ENCODE measurements at places on chromosomes 12 and 14.

GRCh38 chr14:72128629-72129028 lies 196.4 kb downstream of the RGS6 start:
- DNase-seq, result no peak

- no peak for DNase-seq
These were observed 57.0 kb downstream of the GCH1 start for GRCh38 chr14:54845641-54846040.

DNA sequence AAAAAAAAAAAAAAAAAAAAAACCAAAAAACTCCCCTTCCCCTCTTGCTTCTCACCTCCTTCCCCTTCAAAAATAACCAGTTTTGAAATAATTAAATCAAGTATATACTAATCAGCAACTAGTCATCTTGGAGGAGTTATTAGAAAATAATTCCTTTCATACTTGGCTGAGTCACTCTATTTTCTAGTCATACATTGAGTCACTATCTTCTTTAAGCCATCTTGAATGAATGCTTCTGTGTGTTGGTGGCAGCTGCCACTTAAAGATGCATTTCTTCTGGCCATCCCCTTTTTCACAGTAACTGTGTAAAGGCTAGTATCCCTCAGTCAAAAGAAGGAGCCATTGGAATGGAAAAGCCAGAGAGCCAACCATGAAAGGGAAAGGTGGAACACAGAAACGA lies 84.2 kb upstream of the TMEM263 start:
- no peak for DNase-seq

DNA sequence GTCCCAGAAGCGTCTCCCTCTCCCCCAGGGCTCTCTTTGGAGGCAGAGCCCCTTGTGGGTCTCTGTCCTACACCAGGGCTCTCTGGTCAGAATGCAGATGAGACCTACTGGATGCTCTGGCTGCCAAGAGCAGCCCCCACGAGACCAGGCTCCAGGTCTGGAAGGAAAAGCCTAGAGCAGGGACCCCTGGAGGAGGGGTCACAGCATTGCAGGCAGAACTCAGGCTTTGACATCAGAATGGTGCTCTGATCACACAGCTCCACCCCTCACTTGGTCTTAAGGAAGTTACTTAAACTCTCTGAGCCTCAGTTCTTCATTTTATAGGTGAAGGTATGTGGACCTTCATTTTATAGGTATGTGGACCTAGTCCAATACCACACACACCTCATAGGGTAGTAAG lies 83.1 kb downstream of the ARL6IP4 start:
- no peak for DNase-seq

DNA sequence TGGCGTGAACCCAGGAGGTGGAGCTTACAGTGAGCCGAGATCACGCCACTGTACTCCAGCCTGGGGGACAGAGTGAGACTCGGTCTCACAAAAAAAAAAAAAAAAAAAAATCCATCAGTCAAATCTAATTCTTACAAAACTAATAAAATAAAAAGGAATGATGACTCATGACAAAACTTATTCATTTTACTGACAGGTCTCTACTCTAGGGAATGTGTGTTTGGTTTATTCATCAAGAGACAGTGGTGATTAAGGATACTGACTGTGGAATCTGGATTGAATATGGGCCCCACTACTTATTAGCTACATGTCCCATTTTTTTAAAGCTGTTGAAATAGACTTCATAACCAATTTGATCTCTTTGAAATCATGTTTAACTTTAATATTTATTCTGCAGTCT lies 29.3 kb upstream of the GAS2L3 start:
- DNase-seq, result no peak

DNA sequence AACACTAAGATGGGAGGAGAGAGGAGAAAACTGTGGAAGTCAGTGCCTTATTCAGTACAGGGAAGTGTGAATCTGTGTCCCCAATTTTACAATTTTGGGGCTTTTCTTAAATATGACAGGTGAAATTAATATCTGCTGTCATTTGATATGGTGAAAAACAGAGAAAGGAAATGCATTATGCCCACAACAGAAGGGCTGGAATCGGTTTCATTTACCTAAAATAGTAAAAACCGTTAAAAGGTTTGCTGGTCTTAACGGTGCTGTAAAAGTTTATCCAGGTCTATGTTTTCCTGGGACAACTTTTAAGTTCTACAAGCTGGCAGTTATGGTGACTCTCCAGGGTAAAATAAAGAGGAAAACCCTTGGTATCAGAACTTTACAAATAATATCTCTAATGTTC lies 310.8 kb downstream of the FUT8 start:
- no peak for DNase-seq

- no peak for DNase-seq
These were observed 243.1 kb upstream of the FOXN3 start for GRCh38 chr14:89660166-89660565.

DNA sequence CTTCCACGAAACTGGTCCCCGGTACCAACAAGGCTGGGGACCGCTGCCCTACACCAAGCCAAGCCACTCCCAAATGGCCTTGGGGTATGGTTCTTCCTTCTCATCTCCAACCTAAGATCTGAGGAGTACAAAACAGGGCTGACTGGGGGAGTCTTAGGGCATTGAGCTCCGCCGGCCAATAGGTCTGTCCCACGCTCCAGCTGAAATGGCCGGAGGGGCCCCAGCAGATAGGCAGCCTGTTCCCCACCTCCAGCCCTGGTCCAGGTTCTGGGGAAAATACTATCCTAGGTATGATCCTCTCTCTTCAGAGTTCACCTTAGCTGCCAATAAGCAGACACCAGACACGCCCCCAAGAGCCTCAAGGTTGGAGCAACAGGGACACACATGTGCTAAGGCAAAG lies 90.2 kb downstream of the ACTN1 start:
- DNase-seq, result no peak

DNA sequence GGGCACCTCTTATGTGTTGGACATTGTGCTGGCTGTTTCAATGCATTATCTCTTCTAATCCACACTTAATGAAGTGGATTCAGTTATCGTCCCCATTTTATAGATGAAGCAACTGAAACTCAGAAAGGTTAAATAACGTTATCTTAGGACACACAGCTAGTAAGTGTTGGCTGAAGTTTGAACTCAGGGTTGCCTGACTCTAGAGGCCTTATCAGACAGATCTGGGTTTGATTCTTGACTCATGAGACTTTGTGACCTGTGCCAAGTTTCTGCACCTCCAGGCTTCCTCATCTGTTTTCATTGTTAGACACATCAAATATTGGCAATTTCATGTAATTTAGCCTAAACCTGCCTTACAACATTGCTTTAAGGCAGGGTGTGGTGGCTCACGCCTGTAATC lies 18.2 kb upstream of the IRF2BPL start:
- no peak for DNase-seq

GRCh38 chr12:88194868-88195267 lies 52.8 kb downstream of the TMTC3 start:
- no peak for DNase-seq

DNA sequence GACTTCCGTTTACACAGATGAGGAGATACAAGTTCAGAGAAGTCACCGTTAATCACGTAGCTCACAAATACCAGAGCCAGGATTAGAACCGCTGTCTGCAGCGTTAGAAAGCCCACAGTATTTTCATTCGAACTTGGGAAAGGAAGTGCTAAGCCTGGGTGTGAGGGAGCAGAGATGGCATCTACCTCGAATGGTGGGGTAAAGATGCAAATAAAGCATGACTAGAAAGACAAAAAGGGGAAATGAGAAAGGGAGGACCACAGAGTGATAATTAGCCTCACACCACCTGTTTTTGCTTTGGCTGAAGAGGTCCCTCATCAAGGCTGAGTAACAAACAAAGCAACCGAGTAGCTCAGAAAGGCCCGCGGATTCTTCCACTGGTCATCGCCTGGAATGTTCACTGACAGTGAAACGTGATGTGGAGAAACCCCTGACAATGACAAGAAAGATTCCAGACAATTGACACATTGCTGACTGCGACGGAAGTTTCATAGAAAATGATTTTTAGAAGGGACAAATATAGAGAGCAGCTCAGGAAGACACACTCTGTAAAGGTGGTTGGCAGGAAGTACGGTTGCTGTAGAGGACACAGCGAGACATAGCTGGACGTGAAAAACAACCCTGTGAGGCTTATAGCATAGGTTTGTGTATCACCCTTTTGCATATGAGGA lies 31.5 kb upstream of the BHLHE41 start:
- no peak for DNase-seq

DNA sequence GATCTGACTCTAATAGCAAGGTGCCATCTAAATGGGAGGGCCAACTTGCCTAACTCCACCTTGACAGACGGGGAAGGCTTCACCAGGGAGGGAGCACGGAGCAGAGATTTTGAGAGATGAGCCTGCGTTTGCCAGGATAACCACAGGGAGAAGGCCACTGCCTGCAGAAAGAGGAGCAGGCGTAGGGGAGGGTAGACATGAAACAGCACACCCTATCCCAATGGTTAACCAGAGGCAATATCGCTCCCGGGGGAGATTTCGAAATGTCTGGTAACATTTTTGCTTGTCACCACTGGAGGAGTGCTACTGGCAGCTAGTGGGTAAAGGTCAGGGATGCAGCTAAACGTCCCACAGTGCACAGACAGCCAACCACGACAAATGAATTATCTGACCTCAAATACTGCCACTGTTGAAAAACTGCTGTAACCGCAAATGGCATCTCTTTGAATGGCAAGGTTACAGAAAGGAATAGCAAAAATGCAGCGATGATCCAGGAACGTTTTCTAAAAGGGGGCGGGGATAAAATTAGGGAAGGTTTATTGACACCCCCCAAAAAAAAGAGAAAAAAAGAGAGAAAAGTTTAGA lies 126.0 kb upstream of the ATF7IP start:
- DNase-seq, result no peak

DNA sequence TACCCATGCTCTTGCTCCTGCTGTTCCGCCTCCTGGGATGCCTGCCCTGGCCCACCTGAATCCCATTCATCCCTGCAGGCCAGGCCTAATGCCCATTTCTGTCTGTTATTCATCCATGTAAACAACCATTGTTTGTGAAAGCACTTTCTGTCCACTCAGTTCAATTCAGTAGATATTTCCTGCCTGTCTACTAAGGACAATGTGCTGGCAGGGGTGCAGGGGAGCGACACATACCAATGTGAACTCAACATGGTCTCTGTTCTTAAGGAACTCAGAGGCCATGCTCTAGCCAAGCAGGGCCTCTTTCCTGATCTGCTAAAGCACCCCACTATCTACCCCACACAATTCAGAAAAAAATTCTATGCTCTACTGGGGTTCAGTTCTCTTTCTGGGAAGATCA lies 88.5 kb upstream of the ZFP36L1 start:
- DNase-seq, result no peak

DNA sequence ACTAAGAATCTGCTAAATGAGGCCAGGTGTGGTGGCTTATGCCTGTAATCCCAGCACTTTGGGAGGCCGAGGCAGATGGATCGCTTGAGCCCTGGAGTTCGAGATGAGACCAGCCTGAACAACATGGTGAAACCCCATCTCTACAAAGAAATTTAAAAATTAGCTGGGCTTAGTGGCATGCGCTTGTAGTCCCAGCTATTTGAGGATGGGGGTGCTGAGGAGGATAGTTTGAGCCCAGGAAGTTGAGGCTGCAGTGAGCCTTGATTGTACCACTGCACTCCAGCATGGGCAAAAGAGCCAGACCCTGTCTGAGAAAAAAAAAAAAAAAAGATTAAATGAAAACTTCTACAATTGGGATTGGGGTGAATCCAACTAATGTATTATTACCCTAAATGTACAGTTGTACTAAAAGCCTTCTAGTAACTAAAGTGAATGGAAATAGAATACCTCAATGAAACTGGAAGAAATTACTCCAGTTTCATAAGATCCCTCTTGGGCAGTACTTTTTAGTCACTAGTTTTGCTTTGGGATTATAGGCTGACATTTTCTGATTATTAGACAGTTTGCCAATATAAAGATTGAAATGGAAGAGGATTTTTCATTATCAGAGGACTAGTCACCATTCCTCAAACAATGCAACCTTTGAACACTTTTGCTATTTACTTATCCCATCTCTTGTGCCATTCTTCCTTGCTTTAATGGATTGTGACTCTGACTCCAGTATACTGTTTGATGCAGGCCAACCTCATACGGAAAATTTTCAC lies 14.3 kb downstream of the COCH start:
- no peak for DNase-seq

GRCh38 chr14:69039288-69039628 lies 60.2 kb upstream of the ACTN1 start:
- DNase-seq, result no peak

GRCh38 chr14:32259368-32260013 lies 56.4 kb upstream of the RNU6-8 start:
- no peak for DNase-seq

DNA sequence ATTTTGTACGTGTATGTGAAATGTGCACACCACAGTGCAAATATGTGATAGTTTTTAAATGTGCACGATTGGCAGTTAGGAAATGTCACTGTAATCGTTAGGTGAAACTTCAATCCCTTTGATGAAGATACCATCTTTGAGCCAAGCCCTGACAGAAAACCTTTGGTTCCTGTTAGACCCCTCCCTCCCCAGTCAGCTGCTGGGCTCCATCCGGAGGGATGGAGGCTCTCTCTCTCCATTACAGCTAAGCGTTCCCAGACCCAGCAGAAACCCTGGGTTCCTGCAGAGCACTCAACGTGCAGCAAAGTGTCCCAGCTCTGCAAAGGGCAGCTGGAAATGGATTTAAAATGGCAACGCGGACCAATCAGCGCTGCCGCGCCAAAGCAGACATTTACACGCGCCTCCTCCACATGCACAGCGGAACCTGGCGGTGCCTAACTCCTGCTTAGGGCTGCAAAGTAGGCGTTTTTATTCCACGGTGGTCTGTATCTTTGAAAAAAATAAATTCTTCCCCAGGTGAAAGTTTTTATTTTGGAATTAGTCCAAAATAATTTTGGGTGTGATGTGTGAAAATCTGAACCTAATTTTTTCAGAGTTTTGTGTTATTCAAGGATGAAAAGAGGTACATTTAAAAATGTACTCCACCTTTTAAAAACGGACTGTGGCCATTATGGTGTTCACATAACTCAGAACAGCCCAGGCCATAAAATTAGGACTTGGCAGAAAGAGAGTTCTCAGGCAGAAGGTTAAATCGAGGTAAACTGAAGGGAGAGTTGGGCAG lies 1.4 kb upstream of the HMGA2 start:
- DNase-seq, result no peak

GRCh38 chr12:45282411-45282810 lies 66.5 kb downstream of the ANO6 start:
- no peak for DNase-seq

DNA sequence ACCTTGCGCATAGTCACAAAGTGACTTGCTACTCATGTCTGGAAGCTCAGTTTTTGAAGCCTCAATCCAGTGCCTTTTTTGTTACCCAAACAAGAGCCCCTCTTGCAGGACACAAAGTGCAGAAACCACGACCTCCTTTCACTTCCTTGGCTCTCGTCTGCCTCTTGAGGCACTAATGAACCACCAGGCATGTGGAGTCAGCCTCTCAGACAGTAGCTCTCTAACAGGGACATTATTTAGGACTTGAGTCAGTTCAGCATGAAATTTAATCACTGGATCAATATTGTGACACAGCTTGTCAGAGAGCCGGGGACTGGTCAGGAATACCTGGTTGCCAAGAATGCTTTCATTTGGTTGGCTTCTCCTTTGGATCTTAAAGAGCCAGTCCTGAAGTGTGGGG lies 46.7 kb downstream of the HSPB8 start:
- no peak for DNase-seq

Data from stimulated activated CD8-positive, alpha-beta memory T cell treated with anti-CD3 and anti-CD28 coated beads, Interleukin-7, amount 100 ng/mL, for 1 hour (primary cell).